ENCODE measurements at places on chromosomes 2 and 18. TPM values are rescaled to one million over a fixed set of nuclear protein-coding genes. Genes with fewer than 3 reads are reported as not detected.

The NTSR2 gene
- polyA plus RNA-seq = not detected

The HOXD13 gene
- not detected for polyA plus RNA-seq

The LONRF2 gene
- 0.75 TPM for polyA plus RNA-seq

The HTR2B gene
- 2.8 TPM for polyA plus RNA-seq

The GAL3ST2 gene
- polyA plus RNA-seq = not detected

The AQP12A gene
- polyA plus RNA-seq = 2.5 TPM

The SKA1 gene
- not detected for polyA plus RNA-seq

The RAD51AP2 gene
- 0.13 TPM for polyA plus RNA-seq

The RAB31 gene
- 75.1 TPM for polyA plus RNA-seq

The DTNA gene
- 47.8 TPM for polyA plus RNA-seq

The CYP1B1 gene
- polyA plus RNA-seq = 10.4 TPM

The FOXI3 gene
- not detected for polyA plus RNA-seq

The TACR1 gene
- not detected for polyA plus RNA-seq

The COL3A1 gene
- polyA plus RNA-seq = 875 TPM

The THSD7B gene
- 1.9 TPM for polyA plus RNA-seq

The MC4R gene
- not detected for polyA plus RNA-seq

The RAB6C gene
- polyA plus RNA-seq = not detected

The TXNDC2 gene
- not detected for polyA plus RNA-seq

The CLK1 gene
- polyA plus RNA-seq = 89.3 TPM

The ATP8B1 gene
- polyA plus RNA-seq = 11.6 TPM

The UGT1A10 gene
- polyA plus RNA-seq = 0.38 TPM

The EFEMP1 gene
- 551 TPM for polyA plus RNA-seq

The GMCL1 gene
- polyA plus RNA-seq = 10.8 TPM

Measured in aorta (tissue), 5 donors.